ENCODE measurements at places on chromosomes 12 and 14.

DNA sequence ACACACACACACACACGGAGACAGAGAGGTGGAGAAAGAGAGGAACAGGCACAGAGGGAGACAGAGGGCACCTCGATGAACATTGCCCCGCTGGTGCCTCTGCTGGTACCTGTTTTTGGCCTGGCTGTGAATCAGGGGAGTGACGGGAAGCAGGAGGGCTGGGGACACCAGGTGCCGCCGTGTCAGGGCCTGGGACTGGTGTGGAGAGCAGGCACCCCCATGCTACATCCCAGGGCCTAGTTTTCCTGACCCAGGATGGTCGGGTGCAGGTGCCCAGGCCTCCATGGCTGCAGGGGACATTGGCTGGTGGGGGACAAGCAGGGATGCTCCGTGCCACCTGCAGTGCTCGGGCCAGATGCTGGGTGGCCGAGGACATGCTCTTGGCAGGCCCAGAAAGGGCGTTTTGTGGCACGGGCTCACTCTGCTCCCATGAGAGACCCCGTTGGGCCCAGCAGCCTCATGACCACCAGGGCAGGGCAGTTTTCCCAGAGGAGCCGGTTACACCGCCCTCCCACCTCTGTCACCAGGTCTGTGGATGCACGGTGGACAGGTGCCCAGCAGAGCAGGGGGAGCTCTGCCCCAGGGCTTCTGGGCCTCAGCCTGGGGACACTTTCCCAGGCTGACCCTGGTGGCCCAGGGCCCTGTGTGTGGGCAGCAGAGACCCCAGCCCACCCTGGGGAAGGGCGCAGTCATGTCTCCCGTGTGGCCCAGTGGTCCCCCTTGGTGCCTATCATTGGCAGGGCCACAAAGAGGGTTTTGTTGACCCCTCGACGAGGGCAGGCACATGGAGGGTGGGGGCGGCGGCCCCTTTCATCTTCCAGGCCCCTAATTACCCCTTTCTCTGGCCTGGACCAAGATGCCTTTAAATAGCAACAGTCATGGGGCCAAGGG is 207.5 kb upstream of the RTL1 start:
- DNase-seq = no peak

DNA sequence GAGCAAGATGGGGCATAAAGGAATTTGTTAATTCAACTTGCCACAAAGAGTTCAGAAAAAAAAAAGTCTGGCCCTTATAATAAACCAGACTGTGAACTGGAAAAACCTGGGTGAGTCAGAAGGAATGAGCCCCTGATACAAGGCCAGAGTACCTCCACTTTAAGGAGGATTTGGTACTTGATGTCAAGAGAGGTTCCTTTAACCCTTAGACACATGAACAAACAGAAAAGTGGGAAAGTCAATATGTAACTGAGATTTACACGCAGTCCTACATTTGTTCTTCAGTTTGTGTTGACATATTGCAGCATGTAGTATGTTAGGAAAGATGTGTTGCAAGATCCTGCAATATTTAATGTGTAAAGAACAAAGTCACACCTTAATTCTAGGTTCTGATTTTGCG is 14.2 kb upstream of the SLC38A4 start:
- no peak for DNase-seq

GRCh38 chr12:82327861-82328260 is 30.3 kb downstream of the CCDC59 start:
- no peak for DNase-seq

- DNase-seq = no peak
Measured at GRCh38 chr12:122412851-122413433, 9.5 kb downstream of the CLIP1 start.

Measured in T follicular helper cell (primary cell).